Osteoblast (primary cell): ENCODE measurements at places on chromosomes 6 and 20. TPM values are rescaled to one million over a fixed set of nuclear protein-coding genes. Genes with fewer than 3 reads are reported as not detected.

NDUFAF5 gene
- total RNA-seq, result 8.3 and 12.3 TPM in 2 replicates

KHDC1 gene
- total RNA-seq, result 2.9 and 4.0 TPM in 2 replicates

- H3K4me3 ChIP-seq, result no peak overlapping the region
- H3K4me1 ChIP-seq, result peaks cover 2% of the 10 kb centered on the region
- DNase-seq, result peak; percentile 46
- no peaks in the 10 kb centered on the region for H3K27me3 ChIP-seq
- H3K36me3 ChIP-seq, result no peaks in the 10 kb centered on the region
Observed at GRCh38 chr20:8449123-8449522, 317.1 kb downstream of the PLCB1 start.

POPDC3 gene
- 32.6 and 41.8 TPM in 2 replicates for total RNA-seq

DNA sequence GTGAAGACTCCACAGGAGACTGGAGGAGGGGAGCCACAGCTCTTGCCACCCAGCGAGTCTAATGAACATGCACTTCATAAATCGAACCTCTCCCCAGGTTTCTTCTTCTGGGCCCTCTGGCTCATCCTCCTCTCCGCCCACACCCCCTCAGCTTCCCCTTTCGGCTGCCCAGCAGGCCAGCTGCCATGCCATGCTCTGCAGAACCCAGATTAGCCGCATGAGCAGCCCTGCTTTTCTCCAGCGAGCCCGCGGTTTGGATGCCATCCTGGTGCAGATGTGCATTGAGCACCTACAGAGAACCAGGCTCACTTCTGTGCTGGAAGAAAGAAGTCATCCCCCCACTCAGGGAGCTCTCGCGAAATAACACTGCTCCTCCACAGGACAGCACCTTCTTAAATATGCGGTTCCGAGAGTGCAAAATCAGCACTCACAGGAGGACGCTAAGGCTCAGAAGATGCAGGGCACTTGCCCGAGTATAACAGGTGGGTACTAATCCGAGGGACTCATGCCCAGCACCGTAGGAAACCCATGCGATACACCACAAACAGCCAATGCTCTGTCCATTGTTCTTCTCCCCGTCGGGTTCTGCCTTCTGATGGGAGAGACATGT lies 143.0 kb upstream of the THBS2 start:
- no peaks in the 10 kb centered on the region for H3K36me3 ChIP-seq
- no peak for DNase-seq
- no peaks in the 10 kb centered on the region for H3K4me1 ChIP-seq

- H3K36me3 ChIP-seq, result no peaks in the 10 kb centered on the region
- H3K27me3 ChIP-seq, result no peaks in the 10 kb centered on the region
- peaks cover 24% of the 10 kb centered on the region for H3K4me1 ChIP-seq
- no peak overlapping the region for H3K27ac ChIP-seq
- no peak for DNase-seq
Observed at GRCh38 chr6:116354236-116354635, 16.5 kb upstream of the DSE start.

GRCh38 chr6:137873273-137873762 lies 6.3 kb downstream of the TNFAIP3 start:
- peak overlapping the region; percentile 81 for H3K4me3 ChIP-seq
- DNase-seq, result peak; percentile 90
- no peaks in the 10 kb centered on the region for H3K27me3 ChIP-seq
- peak overlapping the region; percentile 59 for H3K27ac ChIP-seq
- H3K36me3 ChIP-seq, result peaks cover 56% of the 10 kb centered on the region
- H3K4me1 ChIP-seq, result peaks cover 69% of the 10 kb centered on the region

DNA sequence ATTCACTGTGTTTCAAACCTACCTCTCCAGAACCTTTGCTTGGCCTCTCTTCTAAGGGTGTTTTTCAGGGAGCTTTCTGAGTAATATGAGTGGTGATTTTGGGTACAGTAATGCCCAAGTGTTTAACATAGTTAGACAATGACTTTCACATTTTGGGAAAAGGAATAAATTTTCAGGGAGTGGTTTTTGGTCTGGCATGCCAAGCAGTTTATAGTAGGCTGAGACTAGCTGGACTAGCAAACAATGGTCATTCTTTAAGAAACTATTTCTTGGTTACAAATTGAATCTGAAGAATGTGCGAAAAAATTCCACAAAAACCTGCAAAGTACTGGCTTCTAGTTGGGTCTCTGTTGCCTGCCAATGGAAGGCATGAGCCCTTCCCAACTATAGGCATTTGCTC lies 15.4 kb downstream of the FNDC1 start:
- DNase-seq, result peak; percentile 78
- peak overlapping the region; percentile 17 for H3K27ac ChIP-seq
- peaks cover 11% of the 10 kb centered on the region for H3K4me1 ChIP-seq
- no peaks in the 10 kb centered on the region for H3K36me3 ChIP-seq
- H3K4me3 ChIP-seq, result no peak overlapping the region

- peaks cover 19% of the 10 kb centered on the region for H3K27me3 ChIP-seq
- DNase-seq, result no peak
- no peak overlapping the region for H3K4me3 ChIP-seq
- no peaks in the 10 kb centered on the region for H3K4me1 ChIP-seq
- no peak overlapping the region for H3K27ac ChIP-seq
- no peaks in the 10 kb centered on the region for H3K36me3 ChIP-seq
Observed at GRCh38 chr6:89438248-89438647, 5.3 kb downstream of the ANKRD6 start.

STMN3 gene
- 1.1 and 2.1 TPM in 2 replicates for total RNA-seq

GRCh38 chr6:166463359-166464067 lies 80.8 kb upstream of the MPC1 start:
- H3K27me3 ChIP-seq, result no peaks in the 10 kb centered on the region
- H3K4me3 ChIP-seq, result no peak overlapping the region
- H3K36me3 ChIP-seq, result peaks cover 35% of the 10 kb centered on the region

DNA sequence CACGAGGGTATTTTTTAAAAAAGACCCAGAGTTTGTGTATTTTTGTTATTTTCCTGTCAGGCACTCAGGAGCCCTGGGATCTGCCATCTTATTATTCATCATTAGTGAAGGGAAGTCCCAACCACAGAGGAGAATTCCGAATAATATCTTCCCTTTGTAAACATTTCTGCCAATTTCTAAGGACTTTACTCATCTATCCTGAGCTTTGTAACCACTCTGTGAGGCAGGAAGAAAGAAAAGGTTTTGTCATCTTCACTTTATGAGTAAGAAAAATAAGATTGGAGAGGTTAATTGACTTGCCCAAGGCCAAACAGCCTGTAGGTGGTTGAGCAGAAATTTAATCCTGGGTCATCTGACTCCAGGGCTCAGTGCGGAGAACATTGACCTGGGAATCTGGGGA lies 23.0 kb upstream of the IYD start:
- H3K27ac ChIP-seq, result no peak overlapping the region
- H3K4me3 ChIP-seq, result no peak overlapping the region
- H3K27me3 ChIP-seq, result no peaks in the 10 kb centered on the region
- peaks cover 19% of the 10 kb centered on the region for H3K4me1 ChIP-seq

GNAS-AS1 gene
- 0.72 and 1.5 TPM in 2 replicates for total RNA-seq

- H3K4me3 ChIP-seq, result no peak overlapping the region
- H3K27ac ChIP-seq, result no peak overlapping the region
- no peaks in the 10 kb centered on the region for H3K27me3 ChIP-seq
- no peaks in the 10 kb centered on the region for H3K36me3 ChIP-seq
- DNase-seq, result no peak
Observed at GRCh38 chr6:113178349-113178748, 678.8 kb upstream of the MARCKS start.
